Muscle of arm (tissue), 14 donors: ENCODE measurements at places on chromosomes 11 and 22.

DNA sequence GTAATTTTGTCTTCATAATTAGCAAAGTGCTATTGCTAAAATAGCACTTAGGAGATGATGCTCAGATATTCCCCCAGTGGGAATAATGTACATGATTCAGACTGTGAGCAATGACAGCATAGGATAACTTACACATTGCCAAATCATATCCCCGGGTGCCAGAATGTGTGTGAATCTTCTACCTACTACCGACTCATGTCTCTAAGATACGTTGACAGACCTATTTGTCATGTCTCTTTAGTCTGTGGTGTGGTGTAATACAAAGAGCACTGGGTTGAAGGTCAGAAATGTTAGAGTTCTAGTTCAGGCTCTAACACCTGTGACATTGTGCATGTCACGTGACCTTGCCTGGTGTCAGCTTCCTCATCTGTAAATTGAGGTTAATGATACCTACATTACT, 31.0 kb upstream of the PICALM start:
- no peak for DNase-seq

DNA sequence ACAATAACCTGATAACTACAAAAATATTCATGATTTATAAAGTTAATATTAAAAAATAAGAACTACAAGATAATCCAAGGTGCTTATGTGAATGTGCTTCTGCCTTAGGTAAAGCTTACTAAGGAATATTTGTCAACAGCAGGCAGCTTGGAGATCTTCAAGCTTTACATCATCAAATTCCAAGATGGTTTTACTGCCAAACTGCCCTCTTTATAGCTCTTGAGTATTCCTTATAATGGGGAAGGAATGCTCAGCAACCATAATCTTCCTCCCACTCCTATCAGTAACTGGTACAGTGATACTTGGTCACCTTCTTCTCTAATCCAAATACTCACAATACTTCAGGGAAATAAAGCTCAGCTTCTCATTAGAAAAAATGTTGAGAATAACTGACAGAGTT, 30.1 kb downstream of the SBF2 start:
- DNase-seq, result no peak

DNA sequence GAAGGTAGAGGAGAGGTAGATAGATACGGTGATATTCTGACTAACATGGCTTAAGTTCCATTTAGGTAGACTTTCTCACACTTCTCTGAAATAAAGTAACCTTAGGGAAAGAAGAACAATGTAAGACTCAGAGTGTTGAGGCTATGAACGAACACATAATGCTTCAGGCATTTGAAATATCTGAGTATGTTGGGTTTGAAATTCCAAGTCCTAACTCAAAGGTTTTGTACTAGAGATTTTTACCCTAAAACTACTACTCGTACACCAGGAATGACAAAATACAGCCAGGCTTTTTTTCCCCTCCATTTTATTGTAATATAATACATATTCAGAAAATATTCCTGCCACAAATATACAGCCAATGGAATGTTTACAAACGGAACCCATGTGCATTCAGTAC, 592.6 kb downstream of the ETS1 start:
- DNase-seq, result no peak

GRCh38 chr11:10793470-10794255, 15.1 kb downstream of the EIF4G2 start:
- DNase-seq, result no peak

DNA sequence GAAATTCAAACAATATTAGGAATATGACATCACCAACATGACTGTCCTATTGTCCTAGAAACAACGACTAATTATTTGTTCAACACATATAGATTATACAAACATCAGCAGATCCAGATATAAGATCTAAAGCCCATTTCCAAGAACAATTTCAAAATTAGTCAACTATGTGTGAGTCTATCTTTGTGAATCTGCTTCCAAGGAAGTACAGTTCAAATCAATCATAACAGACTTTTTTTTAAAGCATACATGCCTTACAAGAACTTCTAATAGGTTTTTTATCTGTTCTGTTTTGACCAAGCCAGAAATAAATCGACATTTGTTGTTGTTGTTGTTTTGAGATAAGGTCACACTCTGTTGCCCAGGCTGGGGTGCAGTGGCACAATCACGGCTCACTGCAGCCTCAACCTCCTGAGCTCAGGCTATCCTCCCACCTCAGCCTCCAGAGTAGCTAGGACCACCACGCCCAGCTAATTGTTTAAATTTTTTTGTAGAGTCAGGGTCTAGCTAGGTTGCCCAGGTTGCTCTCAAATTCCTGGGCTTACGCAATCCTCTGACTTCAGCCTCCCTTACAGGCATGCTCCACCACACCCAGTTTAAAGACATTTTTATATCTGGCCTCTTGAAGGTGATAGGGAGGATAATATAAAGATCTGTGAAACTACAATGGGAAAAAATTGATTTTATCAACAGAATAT, 54.8 kb downstream of the DENND5A start:
- no peak for DNase-seq

GRCh38 chr11:102794382-102794781, 3.6 kb downstream of the MMP1 start:
- DNase-seq, result no peak

GRCh38 chr11:133168016-133168415, 364.3 kb downstream of the OPCML start:
- DNase-seq, result no peak

DNA sequence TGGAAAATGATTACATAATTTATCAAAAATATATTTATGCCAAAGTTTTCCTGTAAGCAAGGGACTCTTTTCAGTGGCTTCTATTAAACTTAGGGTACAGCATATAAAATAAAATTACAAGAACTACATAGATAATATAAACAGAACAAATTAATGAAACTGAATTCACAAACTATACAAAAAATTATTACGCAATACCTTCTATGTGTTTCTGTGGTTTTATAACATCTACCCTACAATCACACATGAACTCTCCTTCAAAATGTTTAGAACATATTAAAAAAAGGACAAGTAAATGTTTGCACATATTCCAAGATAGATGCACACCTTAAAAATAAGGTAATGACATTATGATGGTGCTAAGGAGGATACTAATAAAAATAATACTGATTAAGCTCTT, 235.9 kb downstream of the CNTN5 start:
- DNase-seq, result no peak
